ENCODE measurements at places on chromosomes 16 and 17.
A peak's percentile ranks its signal among the peaks of the same experiment; 100 is the strongest.

DNA sequence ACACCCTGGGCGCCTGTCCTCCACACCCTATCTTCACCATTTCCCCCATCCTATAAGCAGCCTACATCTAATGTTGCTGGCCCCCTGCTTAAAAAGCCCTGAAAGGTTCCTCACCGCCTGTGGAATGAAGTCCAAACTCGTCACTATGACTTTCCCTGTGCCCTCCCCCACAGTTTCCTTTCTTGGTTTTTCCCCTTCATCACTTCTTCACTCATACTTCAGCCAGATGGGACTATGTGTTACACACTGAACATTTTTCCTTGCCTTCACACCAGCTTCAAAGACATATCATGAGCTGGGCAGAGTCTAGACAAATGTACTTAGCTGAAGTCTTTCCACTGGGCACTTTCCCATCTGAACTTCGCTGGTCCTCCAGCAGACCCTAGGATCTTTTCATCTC, 1.5 kb upstream of the MARCHF10 start:
- no peak for DNase-seq

GRCh38 chr17:19378416-19379360, at the start of gene MAPK7:
TSS of gene MAPK7 (plus strand) at chr17:19378498. CDS start at chr17:19378901, 403 bp downstream.
- DNase-seq: no peak

DNA sequence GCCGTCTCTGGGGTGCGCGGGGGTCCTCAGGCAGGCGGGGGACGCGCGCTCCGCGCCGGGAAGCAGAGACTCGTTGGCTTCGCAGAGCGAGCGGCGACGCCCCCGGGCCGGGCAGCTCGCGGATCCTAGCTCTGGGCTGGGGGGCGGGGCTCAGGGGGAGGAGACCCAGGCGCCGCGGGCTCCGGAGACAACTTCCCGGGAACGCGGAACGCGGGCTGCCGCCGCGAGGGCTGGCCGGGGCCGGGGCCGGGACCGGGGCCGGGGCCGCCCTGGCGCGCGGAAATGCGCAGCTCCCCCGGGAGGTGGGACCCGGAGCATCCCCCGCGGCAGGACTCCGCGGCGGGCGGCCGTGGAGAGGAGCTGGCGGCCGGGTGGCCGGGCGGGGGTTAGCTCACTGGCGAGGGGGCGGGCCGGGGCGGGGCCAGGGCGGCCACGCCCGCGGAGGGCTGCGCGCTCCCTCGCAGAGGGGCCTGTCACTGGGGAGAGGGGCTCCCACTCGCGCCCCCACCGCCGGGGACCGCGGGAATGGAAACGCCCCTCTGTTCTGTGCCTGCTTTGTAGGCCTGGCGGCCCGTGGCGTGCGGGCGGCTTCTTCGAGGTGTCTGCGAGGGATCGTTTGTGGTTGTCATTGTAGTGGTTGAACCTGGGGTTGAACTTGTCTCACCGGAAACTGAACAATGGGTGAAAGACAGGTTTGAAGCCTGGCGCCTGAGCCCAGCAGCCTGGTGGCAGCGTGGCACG, at the start of gene GAS7:
Gene GAS7 (minus strand): TSS at position 98 of the 741 bp plus-strand sequence.
- DNase-seq: no peak

- peak; percentile 90 for DNase-seq
Measured at GRCh38 chr17:1590029-1590746, 27.6 kb upstream of the PITPNA start.

DNA sequence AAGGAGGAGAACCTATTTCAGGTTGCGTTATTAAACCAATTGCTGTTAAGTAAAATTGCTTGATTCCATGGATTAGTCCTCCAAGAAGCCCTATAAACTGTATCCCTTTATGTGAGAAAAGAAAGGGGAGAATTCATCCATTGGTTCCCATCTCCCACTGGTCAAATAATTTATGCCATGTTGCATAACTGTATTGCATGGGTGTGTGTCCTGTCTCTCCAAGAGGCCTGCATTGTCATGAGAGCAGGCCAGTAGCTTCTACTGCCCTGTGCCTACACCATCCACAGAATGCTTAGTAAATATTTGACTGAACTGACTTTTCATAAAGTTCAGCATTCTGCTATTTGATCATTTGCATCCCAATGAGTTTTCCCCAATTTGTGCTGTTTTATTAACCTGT, 11.7 kb upstream of the TOB1 start:
- no peak for DNase-seq

- no peak for DNase-seq
Measured at GRCh38 chr17:27366437-27366836, 72.5 kb downstream of the WSB1 start.

DNA sequence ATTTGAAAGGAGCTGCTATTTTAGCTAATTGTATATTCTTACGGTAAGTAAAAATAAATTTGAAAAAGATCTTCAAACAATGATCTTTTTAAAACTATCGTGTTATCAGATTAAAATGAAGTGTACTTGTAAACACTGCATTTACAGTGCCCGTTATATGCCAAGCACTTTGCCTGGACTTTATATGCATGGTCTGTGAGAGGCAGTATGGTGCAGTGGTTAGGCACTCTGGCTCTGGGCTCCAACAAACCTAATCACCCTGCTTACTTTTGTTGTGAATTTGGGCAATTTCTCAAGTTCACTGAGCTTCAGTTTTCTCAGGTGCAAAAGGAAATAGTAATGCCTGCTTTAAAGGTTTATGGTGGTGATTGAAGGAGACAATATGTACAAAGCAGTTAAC, 1.4 kb downstream of the PMP22 start:
- no peak for DNase-seq

DNA sequence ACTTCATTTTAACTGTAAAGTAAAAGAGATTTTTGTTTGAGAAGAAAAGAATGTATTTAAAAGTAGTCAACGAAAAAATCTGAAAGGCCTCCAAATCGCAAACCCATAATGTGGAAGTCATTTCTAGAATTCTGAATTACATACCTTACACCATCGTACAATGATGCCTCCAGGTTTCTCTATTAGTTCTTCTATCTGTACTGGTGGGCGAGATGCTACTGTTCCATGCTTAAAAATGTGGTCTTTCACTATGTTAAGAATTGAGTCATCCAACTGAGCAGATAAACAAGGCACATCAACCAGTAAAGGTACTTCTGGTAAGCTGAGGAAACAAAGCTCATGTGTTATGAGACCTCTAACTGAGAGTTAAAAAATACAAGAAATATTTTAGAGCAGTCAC, 28.5 kb downstream of the CRLF3 start:
- no peak for DNase-seq

DNA sequence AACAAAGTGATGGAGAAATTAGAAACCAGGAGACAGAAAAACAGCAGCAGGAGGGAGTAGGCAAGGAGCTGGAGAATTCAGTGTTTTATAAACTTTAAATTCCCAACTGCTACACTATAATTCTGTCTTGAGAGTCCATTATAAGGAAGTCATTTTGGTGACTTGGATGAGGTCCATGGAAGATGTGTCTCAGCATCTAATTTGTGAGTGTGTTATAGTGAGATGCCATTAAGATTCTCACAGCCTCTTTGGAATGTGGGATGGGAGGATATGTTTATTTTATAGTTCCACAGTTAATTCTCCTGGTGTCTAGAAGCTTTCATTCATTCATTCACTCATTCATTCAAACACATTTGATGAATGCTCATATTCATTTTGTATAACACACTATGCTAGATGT, 206.0 kb upstream of the MYOCD start:
- DNase-seq: no peak

- DNase-seq: no peak
Measured at GRCh38 chr17:30358055-30358760, 20.5 kb upstream of the CPD start.

DNA sequence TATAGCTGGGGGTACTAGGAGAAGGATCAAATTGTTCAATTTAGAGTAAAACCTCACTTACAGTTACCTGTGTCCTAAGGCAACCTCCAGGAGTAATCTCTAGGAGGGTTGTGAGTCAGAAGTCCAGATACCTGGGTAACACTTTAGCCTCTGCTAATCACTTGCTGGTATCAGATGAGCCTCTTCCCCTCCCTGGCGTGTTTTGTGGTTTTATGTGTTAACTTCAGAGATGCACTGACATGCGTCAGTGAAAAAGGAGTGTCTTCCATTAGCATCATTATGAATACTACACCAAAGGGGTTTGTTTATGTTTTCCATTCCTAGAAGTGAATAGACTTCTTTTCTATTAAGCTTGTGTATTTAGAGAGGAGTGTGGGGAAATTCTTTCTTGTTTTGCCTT, 208.2 kb downstream of the FTO start:
- DNase-seq: no peak
